ENCODE measurements at places on chromosomes 7 and 10.

DNA sequence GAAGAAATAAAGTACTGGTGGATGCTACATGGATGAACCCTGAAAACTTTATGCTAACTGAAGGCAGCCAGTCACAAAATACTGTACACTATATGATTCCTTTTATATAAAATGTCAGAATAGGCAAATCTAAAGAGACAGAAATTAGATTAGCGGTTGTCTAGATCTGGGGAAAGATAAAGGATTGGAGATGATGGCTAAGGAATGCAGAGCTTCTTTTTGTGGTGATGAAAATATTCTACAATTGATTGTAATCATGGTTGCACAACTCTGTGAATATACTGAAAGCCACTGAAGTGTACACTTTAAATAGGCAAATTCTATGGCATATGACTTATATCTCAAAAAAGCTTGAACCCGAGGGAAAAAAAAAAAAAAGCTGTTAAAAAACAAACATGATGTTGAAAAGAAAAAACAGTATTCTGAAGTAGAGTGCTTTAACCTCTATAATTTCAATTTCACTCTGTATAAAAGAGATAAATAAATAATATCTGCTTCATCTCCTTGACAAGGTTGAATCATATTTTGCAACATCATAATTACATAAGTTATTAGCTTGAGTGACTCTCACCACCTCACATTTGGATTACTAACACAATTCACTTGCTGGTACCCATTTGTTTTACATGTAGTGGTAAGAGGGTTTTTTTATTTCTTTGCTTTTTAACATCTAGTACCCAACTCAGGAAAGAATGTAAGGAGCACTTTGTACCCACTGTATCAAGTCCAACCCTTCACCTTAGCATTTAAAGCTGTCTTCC lies 2.8 kb upstream of the GNAI1 start:
- DNase-seq: no peak

- peak; percentile 46 for DNase-seq
Measured at GRCh38 chr10:132107186-132107948, 41.6 kb downstream of the JAKMIP3 start.

DNA sequence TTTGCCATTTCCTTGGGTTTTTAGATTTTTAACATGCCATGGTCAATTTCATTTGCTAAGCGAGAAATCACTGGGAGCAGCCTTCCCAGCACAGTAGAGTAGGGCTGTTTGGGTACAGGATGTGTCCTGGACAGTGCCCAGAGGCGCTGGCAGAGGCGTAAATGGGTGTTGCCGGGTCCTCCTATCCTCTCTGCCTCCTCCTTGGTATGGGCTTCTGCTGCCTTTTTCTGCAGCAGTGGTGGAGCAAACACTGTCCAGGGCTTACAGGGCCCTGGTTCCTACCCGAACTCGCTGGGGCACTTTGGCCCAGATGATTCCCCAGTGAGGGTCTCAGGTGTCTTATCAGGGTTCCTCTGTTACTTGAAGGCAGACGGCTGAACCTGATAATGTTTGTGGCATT lies 298.3 kb downstream of the RPS24 start:
- no peak for DNase-seq

DNA sequence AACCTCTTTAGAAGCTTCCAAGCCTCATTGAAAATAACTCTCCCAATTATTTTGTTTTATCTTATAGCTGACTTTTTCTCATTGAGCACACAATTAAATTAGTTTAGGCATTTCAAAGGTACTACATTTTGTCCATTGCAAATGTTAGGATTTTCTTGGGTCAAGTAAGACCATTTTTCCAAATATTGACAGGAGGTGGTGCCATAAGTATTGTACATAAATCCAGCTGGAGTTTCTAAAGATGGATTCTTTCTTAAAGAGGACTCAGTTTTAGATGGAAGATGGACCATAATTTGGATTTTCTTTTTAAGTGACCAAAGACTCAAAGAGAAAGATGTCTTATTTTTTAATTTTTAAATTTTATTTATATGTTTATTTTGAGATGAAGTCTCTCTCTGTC lies 12.3 kb upstream of the OPN4 start:
- DNase-seq: no peak

DNA sequence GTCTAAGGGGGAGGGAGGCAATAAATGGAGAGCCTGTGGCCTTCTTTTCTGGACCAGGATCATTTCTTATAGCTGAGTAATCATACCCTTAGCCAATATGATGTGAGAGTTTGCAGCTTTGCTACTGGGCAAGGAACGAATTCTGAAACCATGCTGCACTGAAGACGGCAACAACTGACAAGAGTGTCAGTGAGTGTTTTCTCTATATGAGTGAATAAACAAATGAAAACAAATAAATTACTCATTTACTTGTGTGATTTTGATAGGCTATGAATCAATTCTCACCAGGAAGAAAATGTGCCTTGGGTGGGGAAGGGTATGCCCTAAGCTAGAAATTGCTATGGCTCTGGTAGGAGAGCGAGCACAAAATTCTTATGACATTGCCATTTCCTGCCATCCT lies 79.4 kb upstream of the LRRN3 start:
- DNase-seq: no peak

- DNase-seq: no peak
Measured at GRCh38 chr7:77989981-77990566, 191.5 kb downstream of the PHTF2 start.

DNA sequence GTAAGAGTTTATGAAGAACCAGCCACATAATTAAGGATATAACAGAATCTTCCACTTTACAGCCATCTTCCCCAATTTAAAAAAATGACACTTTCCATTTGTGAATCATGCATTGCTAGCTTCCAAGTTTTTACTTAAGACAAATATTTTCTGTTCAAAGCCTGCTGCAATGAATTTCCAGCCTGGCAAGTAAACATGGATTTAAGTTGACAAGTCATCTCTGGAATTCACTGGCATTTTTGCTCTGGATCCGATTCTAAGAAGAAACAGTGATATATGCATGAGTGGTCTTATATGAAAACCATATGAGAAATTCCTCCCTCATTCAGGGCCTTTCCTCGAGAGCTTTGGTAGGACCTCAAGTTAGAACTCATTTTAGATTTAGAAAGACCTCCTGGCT lies 116.1 kb upstream of the CDCA7L start:
- no peak for DNase-seq

- no peak for DNase-seq
Measured at GRCh38 chr10:52491246-52491995, 177.3 kb downstream of the DKK1 start.

GRCh38 chr7:120186688-120187087 lies 86.3 kb upstream of the KCND2 start:
- no peak for DNase-seq

- DNase-seq: no peak
Measured at GRCh38 chr10:118500477-118501104, 94.9 kb downstream of the PRLHR start.

- no peak for DNase-seq
Measured at GRCh38 chr10:54125098-54125747, 675.8 kb downstream of the PCDH15 start.

GRCh38 chr10:71068861-71069271 lies 143.5 kb upstream of the UNC5B start:
- DNase-seq: no peak

GRCh38 chr7:129189661-129190310 lies 1.4 kb downstream of the SMO start:
- DNase-seq: no peak

GRCh38 chr10:25015828-25016375 lies at the start of gene ENKUR:
ENKUR (minus strand) TSS chr10:25016158; CDS start chr10:25015936, 222 bp downstream.
- DNase-seq: peak; percentile 93

GRCh38 chr7:132782777-132783640 lies 206.7 kb upstream of the PLXNA4 start:
- no peak for DNase-seq

- DNase-seq: no peak
Measured at GRCh38 chr10:96683065-96683464, 37.2 kb downstream of the PIK3AP1 start.

DNA sequence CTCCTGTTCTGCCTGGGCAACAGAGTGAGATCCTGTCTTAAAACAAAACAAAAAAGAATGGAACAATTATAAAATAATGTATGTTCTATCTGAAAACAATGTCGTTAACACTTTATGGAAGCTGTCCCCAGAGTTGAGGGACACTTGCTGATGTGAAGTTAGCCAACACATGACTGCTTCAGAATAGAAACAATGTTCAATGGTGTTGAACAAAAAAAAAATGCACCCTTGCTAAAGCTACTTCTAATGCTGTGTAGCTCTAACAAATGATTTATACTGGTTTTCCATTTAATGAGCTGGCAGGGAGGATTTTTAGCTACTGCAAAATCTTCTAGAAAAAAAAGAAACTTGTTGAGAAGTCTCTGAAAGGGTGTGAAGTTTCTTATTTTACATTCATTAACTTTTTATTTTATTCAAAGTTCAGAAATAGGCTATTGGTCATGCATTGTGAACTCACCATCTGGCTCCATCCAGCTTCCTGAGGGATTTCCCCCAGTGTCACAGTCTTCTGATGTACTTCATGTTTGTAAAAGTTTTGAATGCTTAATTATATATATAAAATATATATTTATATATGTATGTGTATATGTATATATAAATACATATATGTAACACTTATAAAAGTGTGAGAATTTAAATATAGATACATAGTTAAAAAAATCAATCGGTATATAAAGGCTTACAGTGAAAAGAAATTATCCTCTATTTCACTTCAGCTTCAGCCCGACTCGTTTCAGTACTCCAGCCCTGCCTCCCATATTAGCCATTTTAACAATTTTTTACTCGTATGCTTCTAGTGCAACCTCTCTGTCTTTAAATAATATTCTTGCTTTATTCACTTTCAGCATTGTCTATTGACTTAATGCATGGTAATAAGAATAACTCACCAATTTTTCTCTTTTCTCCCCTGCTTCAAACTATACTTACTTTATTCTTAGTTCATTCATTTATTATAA lies 35.0 kb downstream of the HDAC9 start:
- DNase-seq: no peak

DNA sequence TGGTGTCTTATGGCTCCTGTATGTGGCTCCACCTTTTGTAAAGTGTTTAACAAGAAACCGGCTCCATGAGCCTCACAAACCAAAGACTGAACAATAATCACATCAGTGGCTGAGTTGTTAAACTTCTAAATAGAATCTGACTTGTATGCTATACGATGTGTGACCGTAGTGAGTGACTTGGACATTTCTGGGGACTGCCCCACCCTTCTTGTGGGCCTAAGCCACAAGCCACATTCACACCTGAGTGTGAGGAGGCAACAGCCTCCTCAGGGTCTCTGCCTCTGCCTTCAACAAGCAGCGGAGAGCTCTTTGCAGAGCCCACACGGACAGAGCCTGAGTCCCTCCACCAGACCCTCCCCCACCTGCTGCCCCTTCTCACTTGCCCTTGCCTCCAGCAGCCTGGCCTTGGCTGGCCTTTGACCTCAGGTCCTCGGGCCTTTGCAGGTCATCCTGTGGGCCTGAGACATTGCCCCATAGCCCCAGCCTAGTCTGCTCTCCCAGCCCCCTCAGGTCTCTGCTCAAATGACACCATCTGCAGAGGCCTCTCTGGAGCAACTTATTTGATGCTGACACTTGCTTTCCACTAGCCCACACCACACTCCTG lies 156.8 kb upstream of the TNS3 start:
- DNase-seq: no peak

- DNase-seq: no peak
Measured at GRCh38 chr7:12373580-12374263, 29.9 kb downstream of the VWDE start.

DNA sequence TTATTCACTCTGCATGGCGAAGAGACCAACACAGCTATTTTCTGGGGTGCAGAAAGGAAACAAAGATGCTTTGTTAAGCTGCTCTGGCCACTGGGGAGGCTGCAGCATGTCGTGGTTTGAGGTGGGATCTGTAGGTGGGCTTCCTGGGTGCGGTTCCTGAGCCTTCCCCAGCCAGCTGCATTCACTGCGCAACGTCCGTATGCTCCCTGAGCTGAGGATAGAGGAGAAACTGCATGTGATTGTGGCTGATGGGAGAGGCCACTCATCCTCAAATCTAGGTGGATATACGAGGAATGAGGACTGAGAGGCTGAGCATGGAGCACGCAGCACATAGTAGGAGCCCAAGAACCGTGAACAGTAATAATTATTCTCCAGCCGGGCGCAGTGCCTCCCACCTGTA lies 9.9 kb upstream of the DNAAF5 start:
- DNase-seq: no peak

GRCh38 chr10:46236546-46236887 lies 50.3 kb upstream of the ANTXRL start:
- no peak for DNase-seq

DNA sequence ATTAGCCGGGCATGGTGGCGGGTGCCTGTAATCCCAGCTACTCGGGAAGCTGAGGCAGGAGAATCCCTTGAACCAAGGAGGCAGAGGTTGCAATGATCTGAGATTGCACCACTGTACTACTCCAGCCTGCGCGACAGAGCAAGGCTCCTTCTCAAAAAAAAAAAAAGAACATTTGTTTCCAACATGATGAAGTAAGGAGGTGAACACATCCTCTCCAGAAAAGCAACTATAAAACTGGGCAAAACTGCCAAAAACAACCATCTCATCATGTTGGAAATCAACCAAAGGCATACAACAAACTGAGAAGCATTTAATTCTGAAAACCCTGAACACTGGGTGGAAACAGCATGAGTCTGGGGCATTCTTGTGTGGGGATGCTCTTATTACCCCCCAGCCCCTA lies 14.3 kb downstream of the PRTFDC1 start:
- DNase-seq: no peak
